ENCODE measurements at places on chromosomes 11 and 22.

DNA sequence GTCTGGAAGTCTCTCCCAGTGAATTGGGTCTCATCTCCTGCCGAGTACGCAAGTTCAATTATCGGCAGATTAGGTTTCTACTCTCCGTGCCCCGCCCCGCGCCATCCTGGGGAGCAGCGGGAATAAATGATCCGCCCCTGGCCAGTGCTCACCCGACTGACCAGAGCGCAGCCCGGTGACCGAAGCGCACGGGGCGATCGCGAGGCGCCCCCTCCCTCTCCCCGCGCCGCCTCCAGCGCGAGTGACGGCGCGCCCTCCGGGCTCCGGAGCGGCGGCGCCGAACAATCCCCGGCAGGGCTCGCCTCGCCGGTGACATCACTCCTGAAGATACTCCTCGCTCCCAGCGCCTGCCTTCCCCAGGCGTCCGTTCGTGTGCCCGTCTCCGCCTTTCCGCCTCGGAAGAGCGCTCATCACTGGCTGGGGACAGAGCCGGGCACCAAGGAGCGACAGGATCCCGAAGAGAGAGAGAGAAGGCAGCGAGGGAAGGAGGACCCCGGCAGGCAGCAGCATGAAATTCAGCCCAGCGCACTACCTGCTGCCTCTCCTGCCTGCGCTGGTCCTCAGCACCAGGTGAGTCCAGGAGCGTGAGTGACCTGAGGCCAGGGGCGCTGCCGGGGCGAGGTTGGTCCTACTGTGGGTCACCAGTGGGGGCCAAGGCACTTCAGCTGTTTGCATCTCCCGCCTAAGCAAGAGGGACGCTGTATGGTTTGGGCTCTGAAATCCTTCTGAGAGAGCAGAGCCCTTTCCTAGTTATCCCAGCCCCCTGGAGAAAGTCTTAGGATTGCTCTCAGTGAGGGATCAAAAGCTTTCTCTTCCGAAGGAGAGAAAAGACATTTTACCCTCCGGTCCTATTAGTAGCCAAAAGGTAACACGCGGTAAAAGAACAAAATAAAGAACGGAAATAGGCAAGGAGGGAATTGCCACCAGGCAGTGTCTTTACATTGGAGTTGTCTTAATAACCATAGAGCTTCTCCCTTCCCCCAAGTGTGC, at the start of gene LUZP2:
Gene LUZP2, plus strand, starts transcription at position 318 of the 990 bp plus-strand sequence.
- DNase-seq: no peak

GRCh38 chr11:62497132-62497801, 49.3 kb downstream of the AHNAK start:
- DNase-seq: no peak

DNA sequence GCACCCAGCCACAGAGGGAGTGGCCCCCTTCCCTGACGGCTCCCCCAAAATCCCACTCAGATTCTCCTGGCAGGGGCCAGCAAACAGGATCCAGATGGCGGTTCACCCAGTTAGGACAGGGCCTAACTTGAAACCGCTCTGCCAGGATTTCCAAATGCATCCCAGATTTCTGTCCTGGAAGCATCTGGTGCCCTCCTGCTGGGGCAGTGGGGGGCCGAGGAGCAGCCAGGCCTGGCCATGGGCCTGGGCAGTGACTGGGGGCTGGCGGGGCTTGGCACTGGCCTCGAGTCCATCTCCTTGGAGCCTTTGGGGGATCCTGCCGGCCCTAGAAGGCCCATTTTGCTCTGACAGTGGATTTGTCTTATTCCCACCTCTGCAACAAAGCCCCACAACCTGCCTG, 17.9 kb upstream of the EMID1 start:
- no peak for DNase-seq

DNA sequence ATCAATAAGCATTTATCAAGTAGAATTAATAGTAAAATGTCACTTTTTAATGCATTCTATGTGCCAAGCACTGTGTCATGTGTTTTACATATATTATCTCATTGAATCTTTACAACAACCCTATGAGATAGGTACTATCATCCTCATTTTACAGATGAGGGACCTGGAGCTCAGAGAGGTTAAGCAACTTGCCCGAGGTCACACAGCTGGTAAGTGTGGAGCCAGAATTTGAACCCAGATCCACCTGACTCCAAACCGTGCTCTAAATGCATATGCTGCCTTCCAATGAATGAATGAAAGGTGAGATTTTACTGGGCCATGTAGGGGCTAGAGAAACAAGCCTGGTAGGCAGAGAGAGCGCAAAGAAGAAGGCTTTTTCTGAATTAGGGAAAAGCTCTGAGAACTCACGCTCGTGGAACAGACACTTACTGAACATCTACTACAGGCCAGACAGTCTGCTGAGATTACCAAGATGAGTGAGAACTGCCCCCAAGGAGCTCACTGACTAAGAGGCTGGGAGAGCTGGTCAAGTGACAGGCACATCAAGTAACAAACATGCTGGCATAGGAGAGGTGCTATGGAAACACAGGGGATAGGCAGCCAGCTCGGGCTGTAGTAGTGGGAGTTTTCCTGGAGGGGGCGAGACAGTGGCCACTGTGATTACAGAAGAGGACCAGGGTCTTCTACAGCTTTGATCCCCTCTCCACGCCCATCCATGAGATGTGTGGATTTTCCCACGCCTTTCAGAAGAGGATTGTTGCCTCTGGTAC, 4.4 kb downstream of the ABCG4 start:
- DNase-seq: no peak

- no peak for DNase-seq
Observed at GRCh38 chr11:29129844-29130243, 887.0 kb downstream of the KCNA4 start.

GRCh38 chr11:60924110-60924905, at the start of gene TMEM132A:
Gene TMEM132A, plus strand, starts transcription at chr11:60924460. Its CDS starts 174 bp downstream, at chr11:60924634.
- DNase-seq: no peak

GRCh38 chr11:132278801-132279574, 908.6 kb downstream of the NTM start:
- no peak for DNase-seq

- DNase-seq: no peak
Observed at GRCh38 chr11:1109918-1110705, 35.4 kb downstream of the MUC2 start.

- DNase-seq: no peak
Observed at GRCh38 chr11:77450227-77450626, 23.7 kb downstream of the PAK1 start.

DNA sequence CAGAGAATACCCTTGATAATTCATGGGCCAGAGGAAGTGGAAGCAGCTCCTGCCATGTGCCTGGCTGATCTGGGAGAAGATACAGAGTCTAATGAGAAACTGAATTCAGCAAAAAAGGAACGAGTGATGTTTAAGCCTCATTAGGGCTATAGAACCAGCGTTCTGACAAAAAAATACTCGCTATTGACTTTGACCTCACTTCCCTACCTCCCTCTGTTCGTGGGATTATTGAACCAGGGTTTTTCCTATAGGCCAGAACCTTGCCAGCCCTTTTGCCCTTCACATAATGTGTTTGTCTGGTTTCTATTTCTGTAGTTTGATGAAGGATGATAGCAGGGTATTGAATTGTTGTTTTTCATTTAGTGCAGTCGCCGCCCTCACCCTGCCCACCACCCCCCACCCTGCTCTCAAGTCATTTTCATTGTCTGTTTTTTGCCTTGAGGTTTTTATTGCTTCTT, 7.6 kb upstream of the RBFOX2 start:
- no peak for DNase-seq

GRCh38 chr11:39205236-39205995, 2254.0 kb downstream of the LRRC4C start:
- no peak for DNase-seq

GRCh38 chr22:39039306-39040126, 1.1 kb upstream of the APOBEC3F start:
- no peak for DNase-seq

GRCh38 chr11:102560555-102561011, 30.0 kb upstream of the MMP7 start:
- DNase-seq: no peak

- no peak for DNase-seq
Observed at GRCh38 chr11:29319210-29319609, 697.6 kb downstream of the KCNA4 start.

DNA sequence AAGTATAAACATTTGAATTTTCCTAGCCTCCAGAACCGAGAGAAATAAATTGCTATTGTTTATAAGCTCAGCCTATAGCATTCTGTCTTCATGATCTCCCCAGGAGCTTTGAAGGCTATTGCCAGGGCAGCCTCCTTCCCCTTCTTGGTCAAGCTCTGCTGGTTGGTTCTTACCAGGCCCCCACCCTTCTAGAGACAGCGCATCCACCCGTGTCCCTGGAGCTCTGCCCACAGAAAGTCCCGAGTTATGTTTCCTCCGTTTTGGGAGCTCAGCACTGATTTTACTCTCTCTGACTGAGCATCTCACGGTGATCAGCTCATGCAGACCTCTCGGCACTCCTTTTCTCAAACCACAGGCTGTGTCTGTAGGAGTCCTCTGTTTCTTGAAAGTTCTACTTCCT, 123.8 kb upstream of the SORL1-AS1 start:
- DNase-seq: no peak

DNA sequence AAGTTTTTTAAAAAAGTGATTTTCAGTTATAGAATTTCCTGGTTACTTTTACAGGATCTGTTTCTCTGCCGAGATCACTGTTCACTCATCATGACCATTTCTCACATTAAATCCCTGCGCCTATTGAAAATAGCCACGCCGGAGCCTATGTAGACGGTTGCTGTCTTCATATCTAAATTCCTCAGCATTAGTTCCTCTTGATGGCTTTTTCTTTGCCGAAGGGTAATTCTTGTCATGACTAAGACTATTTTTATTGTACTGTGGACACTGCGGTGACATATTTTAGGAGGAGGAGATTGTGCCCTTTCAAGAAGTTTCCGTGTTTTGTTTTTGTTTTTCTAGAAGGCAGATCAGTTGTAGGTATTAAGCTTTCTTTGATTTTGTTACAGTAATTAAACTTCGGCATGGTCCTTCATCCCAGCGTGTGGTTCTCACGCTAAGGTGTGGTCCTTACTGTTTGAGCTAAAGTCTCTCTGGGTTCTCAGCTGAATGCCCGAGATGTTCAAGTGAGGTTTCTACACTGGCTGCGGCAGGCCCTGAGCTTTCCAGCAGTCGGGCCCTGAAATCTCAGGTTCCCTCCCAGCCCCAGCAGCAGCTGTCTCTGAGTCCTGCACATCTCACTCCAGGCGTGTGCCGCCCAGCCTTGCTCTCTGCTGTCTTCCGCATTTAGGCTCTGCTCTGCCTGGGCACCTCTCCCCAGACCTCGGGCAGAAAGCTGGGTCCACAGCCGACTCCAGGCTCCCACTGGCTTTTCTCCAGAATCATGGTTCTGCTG, 1110.5 kb downstream of the TBC1D22A start:
- DNase-seq: no peak

GRCh38 chr22:25602916-25603315, 38.4 kb downstream of the GRK3 start:
- DNase-seq: no peak

GRCh38 chr11:27681664-27682063, 18.6 kb downstream of the BDNF start:
- DNase-seq: no peak

GRCh38 chr11:26767060-26767459, 45.2 kb upstream of the SLC5A12 start:
- no peak for DNase-seq

GRCh38 chr11:106304274-106304673, 226.8 kb downstream of the AASDHPPT start:
- DNase-seq: no peak

GRCh38 chr22:23058063-23058462, 12.3 kb upstream of the GNAZ start:
- no peak for DNase-seq

- no peak for DNase-seq
Observed at GRCh38 chr11:12689029-12689755, 15.0 kb downstream of the TEAD1 start.

- no peak for DNase-seq
Observed at GRCh38 chr11:98564881-98565280, 455.9 kb upstream of the CNTN5 start.

GRCh38 chr11:128913806-128914205, 22.6 kb downstream of the KCNJ5 start:
- DNase-seq: no peak

GRCh38 chr11:66858186-66858938, 1.5 kb downstream of the LRFN4 start:
- DNase-seq: no peak

GRCh38 chr11:62443390-62444235, 24.8 kb downstream of the SCGB1A1 start:
- DNase-seq: no peak

GRCh38 chr11:32279672-32280071, 155.7 kb downstream of the WT1 start:
- DNase-seq: no peak

DNA sequence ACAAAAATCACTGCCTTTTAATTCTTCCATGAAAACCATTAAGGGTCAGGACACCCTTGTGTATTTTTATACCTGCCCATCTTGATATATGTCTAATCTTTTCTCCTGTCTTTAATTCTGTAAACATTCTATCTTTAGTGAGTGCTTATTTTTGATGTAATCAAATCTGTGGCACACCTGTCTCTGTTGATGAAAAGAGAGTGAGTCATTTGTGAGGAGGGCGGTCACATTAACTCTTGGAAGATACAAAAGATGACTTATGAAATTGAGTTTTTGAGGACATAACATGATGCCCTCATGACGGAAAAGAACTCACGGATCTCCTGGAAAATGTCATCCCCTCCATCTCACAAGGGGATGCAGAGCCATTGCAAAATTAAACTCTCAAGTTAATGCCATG, 206.5 kb upstream of the PGR start:
- no peak for DNase-seq

- DNase-seq: no peak
Observed at GRCh38 chr11:119780222-119780953, 51.4 kb upstream of the NECTIN1 start.

GRCh38 chr22:31161386-31161785, 1.4 kb downstream of the RNF185 start:
- DNase-seq: no peak

DNA sequence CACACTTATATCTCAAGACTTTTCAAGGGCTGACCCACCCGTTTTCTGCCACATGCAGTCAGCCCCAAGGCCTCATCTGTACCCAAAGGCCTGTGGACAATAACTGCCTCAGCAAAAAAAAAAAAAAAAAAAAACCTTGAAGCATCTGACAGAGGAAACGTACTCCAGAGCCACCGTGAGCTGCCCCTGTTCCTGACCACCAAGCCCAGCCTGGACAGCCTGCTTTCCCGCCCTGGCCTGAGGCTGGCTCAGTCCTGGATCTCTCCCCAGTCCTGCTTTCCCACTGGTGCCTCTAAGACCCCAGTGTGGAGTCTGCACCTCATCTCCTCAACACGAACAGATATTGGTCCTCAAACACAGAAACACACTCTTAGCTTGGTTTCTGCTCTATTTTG, 66.5 kb downstream of the SLC35F2 start:
- no peak for DNase-seq

DNA sequence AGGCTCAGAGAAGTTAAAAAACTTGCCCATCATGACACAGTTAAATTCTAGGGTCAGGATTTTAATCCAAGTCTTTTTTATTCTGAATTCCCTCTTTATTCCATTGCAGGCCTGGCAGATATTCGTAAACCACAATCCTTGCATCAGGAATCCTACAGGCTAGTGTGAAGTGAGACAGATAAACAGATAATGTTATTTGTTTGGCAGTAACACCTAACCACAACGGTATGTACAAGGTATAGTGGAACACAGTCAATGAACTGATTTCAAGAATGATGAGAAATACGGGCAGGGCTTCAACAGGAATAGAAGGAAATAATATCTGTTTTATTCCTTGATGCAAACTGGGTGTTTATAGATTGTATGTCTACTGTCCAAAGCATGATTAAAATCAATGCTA, 32.0 kb upstream of the NARS2 start:
- DNase-seq: no peak

Measured in activated CD4-positive, alpha-beta T cell treated with anti-CD3 and anti-CD28 coated beads for 1 hour (primary cell).